ENCODE measurements at places on chromosomes 16 and 17. TPM values are rescaled to one million over a fixed set of nuclear protein-coding genes. Genes with fewer than 3 reads are reported as not detected.
A peak's percentile ranks its signal among the peaks of the same experiment; 100 is the strongest.

FA2H gene
- total RNA-seq: 0.78 TPM

TP53TG3D gene
- total RNA-seq: not detected

KRTAP4-5 gene
- not detected for total RNA-seq

CBX8 gene
- total RNA-seq: 4.0 TPM

SULT1A4 gene
- 2.1 TPM for total RNA-seq

TBC1D3H gene
- not detected for total RNA-seq

CD300C gene
- 0.16 TPM for total RNA-seq

KRTAP1-5 gene
- not detected for total RNA-seq

AIPL1 gene
- not detected for total RNA-seq

SLC35G6 gene
- not detected for total RNA-seq

C17orf78 gene
- total RNA-seq: not detected

SOST gene
- not detected for total RNA-seq

ABCA9 gene
- total RNA-seq: 0.10 TPM

PRSS27 gene
- 1.5 TPM for total RNA-seq

KRTAP4-6 gene
- total RNA-seq: not detected

- H3K36me3 ChIP-seq: no peaks in the 10 kb centered on the region
- H3K27ac ChIP-seq: no peak overlapping the region
- no peak overlapping the region for H3K4me3 ChIP-seq
- peaks cover 40% of the 10 kb centered on the region for H3K27me3 ChIP-seq
Observed at GRCh38 chr17:65231086-65231485, 93.9 kb downstream of the RGS9 start.

- H3K27ac ChIP-seq: no peak overlapping the region
- H3K4me3 ChIP-seq: no peak overlapping the region
Observed at GRCh38 chr17:29113334-29113733, 66.9 kb downstream of the MYO18A start.

GRCh38 chr16:17304491-17305119 is 166.2 kb downstream of the XYLT1 start:
- peak overlapping the region; percentile 65 for H3K27ac ChIP-seq
- H3K4me3 ChIP-seq: no peak overlapping the region
- H3K4me1 ChIP-seq: peaks cover 72% of the 10 kb centered on the region
- no peak for DNase-seq

- peaks cover 10% of the 10 kb centered on the region for H3K36me3 ChIP-seq
- H3K27me3 ChIP-seq: no peaks in the 10 kb centered on the region
- H3K4me3 ChIP-seq: peak overlapping the region; percentile 32
- no peak for DNase-seq
- H3K4me1 ChIP-seq: peaks cover 17% of the 10 kb centered on the region
Observed at GRCh38 chr16:29148867-29149272, 164.0 kb downstream of the LAT start.

- no peaks in the 10 kb centered on the region for H3K27me3 ChIP-seq
- H3K36me3 ChIP-seq: peaks cover 57% of the 10 kb centered on the region
- DNase-seq: no peak
- H3K4me1 ChIP-seq: peaks cover 16% of the 10 kb centered on the region
- H3K4me3 ChIP-seq: no peak overlapping the region
Observed at GRCh38 chr17:75832652-75833400, 11.4 kb downstream of the UNC13D start.

- no peaks in the 10 kb centered on the region for H3K27me3 ChIP-seq
- no peak for DNase-seq
- no peaks in the 10 kb centered on the region for H3K4me1 ChIP-seq
- no peaks in the 10 kb centered on the region for H3K36me3 ChIP-seq
- H3K27ac ChIP-seq: no peak overlapping the region
Observed at GRCh38 chr16:78362524-78363135, 263.2 kb downstream of the WWOX start.

DNA sequence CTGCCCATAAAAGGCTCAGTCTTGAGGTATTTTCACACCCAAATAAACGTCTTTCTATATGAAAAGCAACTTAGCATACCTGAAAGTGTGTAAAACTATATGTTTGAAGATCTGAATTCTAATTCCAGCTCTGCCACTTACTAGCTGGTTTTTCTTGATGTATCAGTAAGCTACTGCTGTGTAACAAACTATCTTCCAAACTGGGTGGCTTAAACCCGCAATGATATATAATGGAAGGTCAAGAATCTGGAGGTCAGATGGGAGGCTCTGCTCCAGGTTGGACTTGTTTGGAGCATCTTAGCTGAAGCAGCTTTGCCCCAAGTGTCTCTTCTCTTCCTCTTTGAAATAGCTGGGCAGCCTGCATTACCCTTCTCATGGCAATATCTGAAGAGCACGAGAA is 164.3 kb upstream of the IRX5 start:
- no peak for DNase-seq
- no peaks in the 10 kb centered on the region for H3K36me3 ChIP-seq
- H3K27ac ChIP-seq: no peak overlapping the region
- H3K4me3 ChIP-seq: no peak overlapping the region

DNA sequence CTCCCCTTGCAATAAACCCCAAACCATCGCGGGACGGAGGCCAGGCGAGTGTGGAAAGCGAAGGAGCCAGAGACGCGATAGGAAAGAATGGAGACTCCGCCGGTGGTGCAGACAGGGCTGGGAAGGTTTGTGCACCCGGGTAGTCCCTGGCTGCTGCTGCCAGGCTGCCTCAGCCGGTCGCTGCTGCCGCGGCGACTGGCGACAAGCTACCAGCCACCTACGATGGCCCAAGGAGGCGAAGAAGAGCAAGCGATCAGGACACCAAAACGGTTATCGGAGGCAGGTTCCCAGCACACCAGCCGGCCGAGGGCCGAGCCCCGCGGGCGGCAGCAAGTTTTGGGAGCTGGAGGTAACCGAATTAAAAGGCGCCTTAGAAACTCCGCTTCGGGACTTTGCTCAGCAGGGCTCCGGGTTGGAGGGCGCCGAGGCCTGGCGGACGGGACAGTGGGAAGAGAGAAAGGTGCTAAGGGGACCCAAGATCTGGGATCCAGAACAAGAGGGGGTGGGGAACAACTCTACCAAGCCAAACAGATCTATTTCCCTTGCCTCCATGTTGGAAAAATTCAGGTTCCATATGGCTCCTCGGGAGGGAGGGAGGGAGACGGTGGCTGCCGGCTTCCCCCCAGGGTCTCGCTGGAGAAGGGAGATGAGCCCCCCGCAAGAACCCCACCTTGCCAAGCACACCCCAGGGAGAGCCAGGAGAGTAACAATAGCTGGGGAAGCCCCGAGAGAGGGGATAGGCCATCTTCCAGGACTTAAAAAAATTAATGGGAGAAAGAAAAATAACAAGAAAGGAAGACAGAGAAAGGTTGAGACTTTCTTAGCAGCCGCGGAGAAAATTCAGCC is 9.7 kb upstream of the HOXB2 start:
- no peak overlapping the region for H3K4me3 ChIP-seq
- H3K36me3 ChIP-seq: no peaks in the 10 kb centered on the region
- DNase-seq: no peak
- peaks cover 4% of the 10 kb centered on the region for H3K4me1 ChIP-seq

DNA sequence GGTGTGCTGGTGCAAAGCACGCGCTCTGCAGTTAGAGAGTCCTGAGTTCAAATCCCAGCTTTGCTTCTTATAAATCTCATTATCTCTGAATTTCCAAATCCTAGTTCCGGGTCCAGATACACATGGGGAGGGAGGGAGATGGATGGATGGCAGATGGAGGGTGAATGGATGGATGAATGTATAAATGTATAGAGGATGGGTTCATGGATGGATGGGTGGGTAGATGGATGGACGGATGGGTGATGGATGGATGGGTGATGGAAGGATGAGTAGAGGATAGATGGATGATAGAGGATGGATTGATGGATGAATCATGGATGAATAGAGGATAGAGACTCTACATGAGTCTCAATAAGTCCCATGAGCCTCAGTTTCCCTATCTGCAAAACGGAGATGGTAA is 89.9 kb downstream of the MYH11 start:
- H3K36me3 ChIP-seq: no peaks in the 10 kb centered on the region
- H3K4me3 ChIP-seq: no peak overlapping the region
- DNase-seq: no peak

GRCh38 chr16:80997139-80997798 is 9.4 kb downstream of the CMC2 start:
- H3K27ac ChIP-seq: peak overlapping the region; percentile 88
- DNase-seq: no peak
- H3K4me1 ChIP-seq: peaks cover 49% of the 10 kb centered on the region

- H3K4me1 ChIP-seq: no peaks in the 10 kb centered on the region
- H3K27ac ChIP-seq: no peak overlapping the region
- no peak for DNase-seq
- H3K4me3 ChIP-seq: no peak overlapping the region
- H3K36me3 ChIP-seq: peaks cover 42% of the 10 kb centered on the region
- no peaks in the 10 kb centered on the region for H3K27me3 ChIP-seq
Observed at GRCh38 chr17:4270736-4271135, 7.0 kb upstream of the ANKFY1 start.

DNA sequence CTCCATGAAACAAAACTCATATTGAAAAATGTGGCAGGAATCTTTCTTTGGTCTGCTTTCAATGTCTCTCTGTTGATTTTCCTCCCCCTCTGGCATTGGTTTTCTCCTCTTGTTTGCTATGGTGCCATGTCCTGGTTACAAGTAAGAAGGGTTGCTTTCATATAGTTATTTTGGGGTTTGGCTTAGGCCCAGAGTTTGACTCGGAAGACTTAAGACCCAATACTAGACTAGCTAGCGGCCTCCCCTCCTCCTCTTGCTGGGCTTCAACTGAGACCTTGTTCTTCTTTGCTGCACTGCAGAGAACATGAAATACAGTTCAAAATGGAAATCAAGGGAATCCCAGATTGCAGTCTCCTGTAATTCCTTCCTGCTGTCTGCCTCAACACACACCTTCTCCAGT is 30.0 kb upstream of the CLEC18A start:
- DNase-seq: no peak
- H3K4me1 ChIP-seq: no peaks in the 10 kb centered on the region
- peaks cover 59% of the 10 kb centered on the region for H3K36me3 ChIP-seq
- no peaks in the 10 kb centered on the region for H3K27me3 ChIP-seq
- H3K27ac ChIP-seq: no peak overlapping the region

DNA sequence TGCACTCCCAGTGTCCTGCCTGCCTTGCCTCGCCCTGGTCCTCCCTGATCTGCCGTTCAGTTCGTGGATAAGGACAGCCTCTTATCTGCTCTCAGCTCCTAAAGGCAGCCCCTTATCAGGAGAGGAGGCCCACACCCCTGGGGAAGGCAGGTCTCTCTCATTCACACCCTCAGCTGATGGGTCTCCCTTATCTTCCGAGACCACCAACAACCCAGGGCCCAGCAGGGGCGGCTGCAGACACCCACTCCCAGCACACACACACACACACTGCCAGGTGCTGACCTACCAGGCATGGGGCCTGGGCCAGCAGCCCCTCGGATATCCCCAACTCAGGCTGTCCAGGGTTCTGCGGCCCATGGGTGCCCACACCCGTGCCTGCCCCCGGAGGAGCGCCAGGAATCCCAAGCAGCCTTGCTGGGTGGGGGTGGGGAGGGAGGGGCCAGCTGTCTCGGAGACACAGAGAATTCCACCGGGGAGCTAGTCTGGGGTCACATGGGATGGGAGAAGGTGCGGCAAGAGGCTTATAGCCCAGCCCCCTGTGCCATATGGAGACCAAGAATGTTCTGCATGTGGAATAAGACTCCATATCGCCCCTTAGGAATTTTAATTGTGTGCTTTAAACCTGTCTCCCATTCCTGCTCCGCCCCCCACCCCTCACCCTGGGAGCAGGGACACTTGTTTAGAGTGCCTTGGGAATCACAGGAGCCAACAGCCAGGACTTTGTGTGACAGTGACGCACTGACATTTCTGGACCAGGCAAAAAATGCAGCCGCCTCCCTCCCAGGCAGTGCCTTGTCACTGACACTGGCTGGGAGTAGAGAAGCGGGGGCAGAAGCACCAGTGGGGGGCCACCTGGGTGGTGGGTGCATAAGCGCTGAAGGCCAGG is 41.9 kb upstream of the EMP2 start:
- no peak for DNase-seq
- peaks cover 15% of the 10 kb centered on the region for H3K27me3 ChIP-seq
- H3K36me3 ChIP-seq: no peaks in the 10 kb centered on the region
- H3K27ac ChIP-seq: no peak overlapping the region
- H3K4me1 ChIP-seq: peaks cover 11% of the 10 kb centered on the region

DNA sequence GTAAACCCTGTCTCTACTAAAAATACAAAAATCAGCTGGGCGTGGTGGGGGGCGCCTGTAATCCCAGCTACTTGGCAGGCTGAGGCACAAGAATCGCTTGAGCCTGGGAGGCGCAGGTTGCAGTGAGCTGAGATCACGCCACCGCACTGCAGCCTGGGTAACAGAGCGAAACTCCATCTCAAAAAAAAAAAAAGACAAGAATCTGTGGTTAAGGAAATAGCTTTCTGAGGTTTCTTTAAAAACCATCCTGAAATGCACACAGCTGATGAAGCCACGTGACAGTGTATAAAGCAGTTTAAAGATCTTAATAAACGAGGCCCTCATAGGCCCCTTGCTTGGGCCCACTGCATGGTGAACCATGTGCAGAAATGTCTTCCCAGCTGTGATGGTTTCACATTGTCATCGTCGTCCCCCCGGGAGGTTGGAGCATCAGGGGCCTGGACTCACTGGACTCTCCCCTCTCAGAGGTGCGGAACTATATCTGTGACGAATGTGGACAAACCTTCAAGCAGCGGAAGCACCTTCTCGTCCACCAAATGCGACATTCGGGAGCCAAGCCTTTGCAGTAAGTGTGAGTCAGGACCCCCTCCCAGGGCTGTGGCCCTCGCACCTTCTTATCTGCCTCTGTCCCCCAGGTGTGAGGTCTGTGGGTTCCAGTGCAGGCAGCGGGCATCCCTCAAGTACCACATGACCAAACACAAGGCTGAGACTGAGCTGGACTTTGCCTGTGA is 16.2 kb downstream of the ZNF276 start:
- DNase-seq: no peak
- H3K36me3 ChIP-seq: peaks cover 89% of the 10 kb centered on the region
- no peak overlapping the region for H3K27ac ChIP-seq

DNA sequence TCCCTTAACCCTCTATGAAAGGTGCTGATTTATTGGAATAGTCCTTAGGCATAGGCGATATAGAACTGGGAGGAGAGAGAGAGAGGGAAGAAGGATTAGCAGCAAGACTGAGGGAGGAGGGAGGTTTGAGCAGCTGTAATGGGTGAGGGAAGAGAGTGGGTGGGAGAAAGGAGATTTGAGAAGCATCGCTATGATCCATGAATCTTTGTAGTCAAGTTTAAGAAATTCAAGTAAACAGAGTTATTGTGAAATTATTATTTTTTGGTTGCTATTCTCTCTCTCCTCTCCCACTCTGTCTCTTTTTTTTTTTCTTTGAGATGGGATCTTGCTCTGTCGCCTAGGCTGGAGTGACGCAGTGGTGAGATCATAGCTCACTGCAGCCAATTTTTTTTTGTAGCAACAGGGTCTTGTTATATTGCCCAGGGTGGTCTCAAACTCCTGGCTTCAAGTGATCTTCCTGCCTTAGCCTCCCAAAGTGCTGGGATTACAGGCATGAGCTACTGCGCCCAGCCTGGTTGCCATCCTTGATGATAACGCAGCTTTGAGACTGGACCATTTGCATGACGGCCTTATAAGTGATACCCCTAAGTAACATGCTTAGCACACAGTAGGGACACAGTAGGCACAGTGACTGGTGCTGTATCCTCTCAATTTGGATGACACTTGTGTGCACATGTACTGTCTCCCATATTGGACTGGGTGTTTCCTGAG is 21.0 kb upstream of the TNS4 start:
- no peaks in the 10 kb centered on the region for H3K27me3 ChIP-seq
- DNase-seq: no peak
- peaks cover 26% of the 10 kb centered on the region for H3K36me3 ChIP-seq
- H3K4me3 ChIP-seq: no peak overlapping the region
- H3K4me1 ChIP-seq: peaks cover 24% of the 10 kb centered on the region

- no peak overlapping the region for H3K4me3 ChIP-seq
- peaks cover 3% of the 10 kb centered on the region for H3K27me3 ChIP-seq
- H3K27ac ChIP-seq: no peak overlapping the region
- DNase-seq: no peak
- H3K4me1 ChIP-seq: no peaks in the 10 kb centered on the region
Observed at GRCh38 chr16:16924613-16925012, 545.7 kb downstream of the NPIPA7 start.

All from activated B cell treated with CpG ODN at 0.5 μM for 24 hours (primary cell).